ENCODE measurements at places on chromosomes 5 and 9.
A peak's percentile ranks its signal among the peaks of the same experiment; 100 is the strongest.

DNA sequence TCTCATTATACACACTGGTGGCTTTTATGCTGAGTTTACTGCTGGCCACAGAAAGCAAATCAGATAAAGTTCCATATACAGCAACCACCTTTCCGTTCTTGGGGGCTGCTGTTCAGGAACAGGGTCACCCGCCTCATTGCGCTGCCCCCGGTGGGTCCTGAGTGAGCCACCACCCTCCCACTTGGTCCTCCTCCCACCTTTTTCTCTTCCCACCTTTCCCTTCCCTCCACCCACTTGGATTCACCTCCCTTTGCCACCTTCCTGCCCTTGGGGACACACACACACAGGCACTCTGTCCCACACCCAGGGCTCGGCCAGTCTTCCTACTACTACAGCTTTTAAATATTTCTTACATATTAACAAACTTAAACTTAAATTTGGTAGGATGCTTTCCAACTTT, 127.6 kb downstream of the WDR70 start:
- no peak for DNase-seq

DNA sequence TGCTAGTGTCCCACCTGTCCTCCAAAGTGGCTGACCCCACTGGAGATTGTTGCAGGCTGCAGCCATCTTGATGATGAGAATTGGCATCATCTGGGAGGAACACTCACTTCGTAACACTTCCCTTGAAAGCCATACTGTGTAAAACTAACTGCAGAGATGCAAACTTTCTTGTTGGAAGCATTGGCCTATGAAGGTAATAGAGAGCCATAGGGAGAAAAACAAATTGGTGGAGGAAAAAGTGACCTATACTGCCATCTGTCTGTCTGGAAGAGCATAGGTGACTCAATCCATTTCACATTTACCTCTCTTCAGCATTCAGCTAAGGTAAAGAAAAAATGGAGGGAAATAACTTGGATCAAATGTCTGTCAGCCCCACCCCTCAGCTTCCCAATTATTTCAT, 473.4 kb downstream of the NTRK2 start:
- no peak for DNase-seq

DNA sequence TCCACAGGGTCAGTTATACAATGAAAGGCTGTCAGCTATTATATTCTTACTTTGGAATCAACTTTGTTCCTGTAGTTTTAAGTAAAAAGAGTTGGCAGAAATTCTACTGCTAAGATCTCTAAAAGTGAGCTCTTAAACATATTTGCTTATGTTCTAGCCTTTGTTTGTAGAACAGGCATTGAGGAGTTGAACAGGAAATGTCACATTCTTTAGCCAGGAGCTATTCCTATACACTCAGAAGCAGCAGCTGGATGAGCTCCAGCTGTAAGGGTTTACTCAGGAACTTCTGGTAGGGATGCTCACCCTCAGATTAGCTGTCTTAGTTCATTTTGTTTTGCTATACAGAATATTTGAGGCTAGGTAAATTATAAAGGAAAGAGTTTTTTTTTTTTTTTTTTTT, 22.4 kb upstream of the SPINK14 start:
- DNase-seq: peak; percentile 33

GRCh38 chr5:113531481-113532159, 18.1 kb downstream of the YTHDC2 start:
- no peak for DNase-seq

DNA sequence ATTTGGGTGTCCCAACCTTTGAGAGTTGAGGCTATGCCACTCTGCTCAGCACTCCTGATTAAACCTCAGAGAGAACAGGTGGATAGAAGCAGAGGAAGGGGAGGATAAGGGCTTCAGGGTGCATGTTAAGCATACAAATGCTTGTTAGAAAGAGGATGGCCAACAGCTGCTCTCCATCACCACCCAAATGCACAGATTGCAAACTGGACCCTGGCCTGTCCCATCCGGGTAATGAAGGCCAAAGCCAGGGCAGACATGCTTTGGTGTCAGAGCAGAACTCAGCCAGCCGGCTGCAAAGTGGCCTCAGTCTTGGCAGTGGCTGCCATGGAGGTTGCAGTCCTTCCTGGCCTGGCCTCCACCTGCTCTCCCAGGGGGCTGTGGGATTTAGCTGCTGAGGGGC, 84.3 kb downstream of the SIL1 start:
- DNase-seq: no peak

- no peak for DNase-seq
Measured at GRCh38 chr5:74497706-74498105, 142.8 kb downstream of the ENC1 start.

- DNase-seq: no peak
Measured at GRCh38 chr9:130336885-130337284, 71.3 kb downstream of the HMCN2 start.

GRCh38 chr9:90002397-90003271, 397.8 kb downstream of the GADD45G start:
- DNase-seq: no peak

GRCh38 chr5:117182104-117182503, 607.5 kb upstream of the SEMA6A start:
- no peak for DNase-seq

GRCh38 chr9:75918154-75918553, 27.7 kb downstream of the PCSK5 start:
- no peak for DNase-seq

DNA sequence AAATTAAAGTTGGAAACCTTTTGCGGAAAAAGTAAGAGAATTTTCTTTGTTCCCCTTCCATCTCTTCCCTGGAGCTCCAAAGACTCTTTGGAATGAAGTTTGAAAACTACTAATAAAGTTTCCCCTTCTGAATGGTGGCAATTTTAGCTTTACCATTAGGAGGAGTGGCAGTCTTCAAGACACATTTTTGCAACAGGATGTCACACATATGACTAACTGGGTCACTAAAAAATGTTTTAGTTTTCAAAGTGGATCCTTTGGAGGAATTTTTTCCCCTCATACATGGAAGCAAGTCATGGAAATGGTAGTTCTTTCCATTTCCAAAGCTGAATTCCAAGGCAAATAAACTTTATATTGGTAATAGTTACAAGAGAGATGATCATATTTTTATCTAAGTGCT, 15.6 kb downstream of the FBXO4 start:
- DNase-seq: no peak

GRCh38 chr9:15927161-15927560, 374.3 kb downstream of the CCDC171 start:
- DNase-seq: no peak

All from HS-5 (cell line).